ENCODE measurements at places on chromosomes 12 and 14.

GRCh38 chr12:120342175-120343038 lies 14.8 kb upstream of the PLA2G1B start:
- DNase-seq = no peak

GRCh38 chr12:21655591-21655990 lies 2.1 kb downstream of the LDHB start:
- DNase-seq = peak; percentile 60

- DNase-seq = no peak
Measured at GRCh38 chr14:91284791-91285548, 40.5 kb upstream of the GPR68 start.

GRCh38 chr14:44995770-44996294 lies 33.8 kb downstream of the TOGARAM1 start:
- DNase-seq = no peak

GRCh38 chr12:118984161-118984943 lies 3.0 kb downstream of the SRRM4 start:
- DNase-seq = no peak

DNA sequence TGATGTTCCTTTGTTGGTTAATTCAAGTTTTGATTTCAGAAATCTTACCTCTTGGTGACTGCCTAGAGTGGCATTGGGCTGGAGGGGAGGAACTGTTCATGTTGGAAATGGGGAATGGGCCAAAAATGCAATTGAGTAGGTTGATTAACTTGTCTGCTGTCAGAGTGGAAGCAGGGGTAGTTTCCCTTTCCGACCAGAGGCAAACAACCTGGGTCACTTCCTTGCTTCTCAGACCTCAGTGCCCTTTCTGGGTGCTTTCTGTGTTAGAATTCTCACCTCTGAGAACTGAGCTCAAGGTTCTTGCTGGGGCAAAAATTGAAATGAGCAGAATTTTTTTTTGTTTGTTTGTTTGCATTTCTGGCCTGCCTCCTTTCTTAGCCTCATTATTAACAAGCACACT lies 2.3 kb upstream of the M6PR start:
- no peak for DNase-seq

Data from erythroblast (primary cell).